SJSA1 (cell line): ENCODE measurements at places on chromosomes 2 and 18. TPM values are rescaled to one million over a fixed set of nuclear protein-coding genes. Genes with fewer than 3 reads are reported as not detected.

- no peak for DNase-seq
- no peak overlapping the region for H3K27ac ChIP-seq
- H3K27me3 ChIP-seq: no peaks in the 10 kb centered on the region
- H3K4me3 ChIP-seq: no peak overlapping the region
These were observed 144.7 kb downstream of the ZNF516 start for GRCh38 chr18:76350134-76351025.

DNA sequence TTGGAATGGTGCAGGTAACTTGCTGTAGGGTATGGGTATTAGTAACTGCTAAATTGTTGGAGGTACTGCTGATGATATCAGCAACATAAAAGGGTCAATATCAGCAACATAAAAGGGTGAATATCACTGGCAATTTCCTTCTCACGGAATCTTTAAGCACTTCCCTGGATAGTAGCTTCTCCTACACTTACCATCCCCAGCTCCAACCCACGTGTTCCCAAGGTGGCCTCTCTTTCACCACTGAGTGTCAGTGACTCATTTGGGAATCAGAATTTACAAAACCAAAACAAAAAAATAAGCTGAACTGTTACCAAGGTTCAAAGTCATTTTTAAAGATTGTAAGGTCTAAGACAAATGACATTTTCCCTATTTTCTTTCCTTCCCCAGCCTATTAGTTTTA is 70.8 kb downstream of the LRP2 start:
- H3K4me1 ChIP-seq: no peaks in the 10 kb centered on the region
- no peak overlapping the region for H3K27ac ChIP-seq
- H3K4me3 ChIP-seq: no peak overlapping the region
- no peaks in the 10 kb centered on the region for H3K36me3 ChIP-seq
- DNase-seq: no peak

The BMP10 gene
- not detected in 2 replicates for total RNA-seq

GRCh38 chr2:9358846-9359245 is 64.5 kb downstream of the ITGB1BP1 start:
- no peak for DNase-seq
- no peak overlapping the region for H3K27ac ChIP-seq
- no peaks in the 10 kb centered on the region for H3K4me1 ChIP-seq
- H3K4me3 ChIP-seq: no peak overlapping the region
- no peaks in the 10 kb centered on the region for H3K27me3 ChIP-seq

DNA sequence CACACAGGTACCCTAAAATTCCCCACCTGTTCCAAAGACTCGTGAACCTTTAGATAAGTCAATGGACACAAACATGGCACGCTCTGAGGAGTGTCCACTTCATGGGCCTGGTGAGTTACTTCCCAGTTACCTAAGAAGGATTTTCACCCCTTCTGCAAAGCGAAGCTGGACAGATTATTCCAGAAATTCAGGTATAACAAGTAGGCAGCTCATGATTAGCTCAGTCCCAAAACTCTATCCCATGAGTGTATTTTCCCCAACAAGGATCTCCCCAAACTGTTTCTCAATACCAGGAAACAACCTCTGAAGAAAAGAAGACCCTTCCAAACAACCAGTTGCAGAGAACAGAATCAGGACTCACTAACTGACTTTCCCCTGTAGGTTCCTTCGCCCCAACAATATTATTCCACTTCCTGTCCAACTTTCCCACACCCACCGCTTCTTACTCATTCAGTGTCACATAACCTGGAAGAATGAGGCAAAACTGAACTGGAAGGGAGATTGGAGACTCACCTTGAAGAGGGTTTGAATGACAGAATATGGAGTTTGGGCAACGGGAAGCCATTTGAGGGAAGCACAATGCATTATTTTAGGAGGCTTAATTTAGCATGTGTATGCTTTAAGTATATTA is 120.1 kb downstream of the ANTXR1 start:
- H3K4me3 ChIP-seq: no peak overlapping the region
- no peak for DNase-seq
- no peak overlapping the region for H3K27ac ChIP-seq
- H3K4me1 ChIP-seq: peaks cover 9% of the 10 kb centered on the region

DNA sequence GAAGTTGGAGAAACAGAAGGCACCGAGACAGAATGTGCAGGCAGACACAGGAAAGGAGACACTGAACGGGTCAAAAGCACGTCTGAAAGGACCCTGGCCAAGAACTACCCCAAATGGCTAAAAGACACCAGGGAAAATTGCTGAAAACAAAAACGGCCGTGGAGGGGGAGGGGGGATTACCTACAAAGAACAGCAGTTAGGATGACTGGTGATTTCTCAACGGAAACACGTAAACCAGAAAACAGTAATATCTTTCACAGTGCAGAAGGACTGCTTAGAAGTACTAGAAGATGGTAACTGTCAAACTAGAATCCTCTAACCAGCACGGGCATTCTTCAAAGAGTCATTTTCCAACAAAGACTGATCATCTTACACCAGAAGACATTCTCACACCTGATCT is 142.6 kb downstream of the HDAC4 start:
- H3K4me3 ChIP-seq: no peak overlapping the region
- H3K27me3 ChIP-seq: no peaks in the 10 kb centered on the region
- H3K36me3 ChIP-seq: no peaks in the 10 kb centered on the region

GRCh38 chr2:159462201-159462785 is 154.1 kb downstream of the BAZ2B start:
- no peaks in the 10 kb centered on the region for H3K27me3 ChIP-seq
- H3K4me3 ChIP-seq: no peak overlapping the region
- DNase-seq: no peak
- no peaks in the 10 kb centered on the region for H3K36me3 ChIP-seq

DNA sequence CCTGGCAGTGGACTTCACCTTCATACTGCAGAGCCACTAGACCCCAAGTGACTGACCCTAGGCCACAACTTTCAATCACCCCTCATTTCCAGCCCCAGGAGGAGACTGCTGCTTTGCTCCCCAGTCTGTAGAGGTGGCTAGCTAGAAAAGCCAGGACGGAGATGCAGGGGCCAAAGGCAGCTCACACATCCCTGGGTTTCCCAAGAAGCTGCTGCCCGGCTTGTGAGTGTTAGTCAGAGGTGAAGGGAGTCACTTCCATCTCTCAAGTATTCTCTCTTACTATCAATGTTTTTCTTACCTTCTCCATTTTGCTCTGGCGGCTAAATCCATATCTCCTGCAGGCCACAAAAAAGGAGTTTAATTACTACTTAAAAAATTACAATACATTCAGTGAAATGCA is 36.2 kb downstream of the CCDC93 start:
- H3K36me3 ChIP-seq: peaks cover 45% of the 10 kb centered on the region
- H3K27ac ChIP-seq: no peak overlapping the region
- H3K4me3 ChIP-seq: no peak overlapping the region
- H3K4me1 ChIP-seq: peaks cover 28% of the 10 kb centered on the region
- H3K27me3 ChIP-seq: no peaks in the 10 kb centered on the region

The NDUFV2 gene
- 160 and 229 TPM in 2 replicates for total RNA-seq

The ACP1 gene
- total RNA-seq: 161 and 189 TPM in 2 replicates

GRCh38 chr2:236768393-236769140 is 198.9 kb downstream of the ACKR3 start:
- H3K27ac ChIP-seq: peak overlapping the region; percentile 96
- H3K4me3 ChIP-seq: no peak overlapping the region
- peaks cover 50% of the 10 kb centered on the region for H3K4me1 ChIP-seq
- no peaks in the 10 kb centered on the region for H3K36me3 ChIP-seq
- DNase-seq: peak; percentile 89
- H3K27me3 ChIP-seq: no peaks in the 10 kb centered on the region

The IMPACT gene
- total RNA-seq: 27.7 and 33.2 TPM in 2 replicates

GRCh38 chr2:189504238-189504637 is 63.0 kb downstream of the WDR75 start:
- H3K4me1 ChIP-seq: no peaks in the 10 kb centered on the region; the same call in 1 of the 2 replicates
- no peak overlapping the region for H3K4me3 ChIP-seq
- H3K36me3 ChIP-seq: no peaks in the 10 kb centered on the region

The TRIM54 gene
- not detected in 2 replicates for total RNA-seq

DNA sequence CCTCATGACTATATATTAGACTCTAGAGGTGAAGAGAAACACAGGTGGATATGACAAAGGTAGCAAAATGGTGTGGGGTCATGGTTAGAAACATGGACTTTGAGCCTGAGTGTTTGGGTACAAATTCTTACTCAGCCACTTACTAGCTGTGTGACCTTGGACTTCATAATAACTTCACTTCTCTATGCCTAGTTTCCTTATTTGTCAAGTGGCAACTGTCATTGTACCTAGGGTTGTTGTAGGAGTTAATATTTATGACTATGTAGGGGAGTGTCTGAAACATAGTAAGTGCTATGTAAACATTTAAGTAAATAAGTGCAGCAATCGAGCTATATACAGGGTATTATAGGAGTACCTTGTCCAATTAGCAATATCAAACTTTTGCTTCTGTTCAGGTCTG is 49.7 kb upstream of the RAPH1 start:
- H3K27me3 ChIP-seq: no peaks in the 10 kb centered on the region
- no peak for DNase-seq
- no peaks in the 10 kb centered on the region for H3K36me3 ChIP-seq
- no peak overlapping the region for H3K27ac ChIP-seq
- H3K4me3 ChIP-seq: no peak overlapping the region

DNA sequence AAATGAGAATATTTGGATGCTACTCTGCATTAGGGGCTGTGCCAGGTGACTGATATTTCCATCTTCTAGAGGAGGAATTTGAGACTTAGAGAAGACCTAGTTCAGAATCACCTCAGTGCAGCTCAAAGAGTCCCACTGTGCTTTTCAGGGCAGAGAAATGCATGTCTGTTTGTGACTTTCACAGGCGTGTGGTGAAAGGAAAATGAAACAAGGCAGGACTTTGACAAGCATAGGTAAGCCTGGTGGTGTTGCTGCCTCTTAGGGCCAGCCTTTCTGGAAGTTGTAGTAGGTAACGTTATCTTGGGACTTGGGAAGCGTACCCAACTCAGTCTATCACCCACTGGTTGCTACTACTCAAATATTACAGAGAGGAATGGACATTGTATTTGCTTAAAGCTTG is 2.6 kb downstream of the GPR39 start:
- no peak for DNase-seq
- H3K4me1 ChIP-seq: peaks cover 33% of the 10 kb centered on the region
- no peak overlapping the region for H3K4me3 ChIP-seq
- no peak overlapping the region for H3K27ac ChIP-seq
- no peaks in the 10 kb centered on the region for H3K36me3 ChIP-seq

GRCh38 chr18:62999392-62999791 is 284.1 kb downstream of the PHLPP1 start:
- no peak overlapping the region for H3K4me3 ChIP-seq
- H3K27me3 ChIP-seq: no peaks in the 10 kb centered on the region; the same call in 1 of the 2 replicates
- H3K27ac ChIP-seq: no peak overlapping the region

- no peak overlapping the region for H3K4me3 ChIP-seq
- H3K36me3 ChIP-seq: no peaks in the 10 kb centered on the region
- DNase-seq: no peak
- no peak overlapping the region for H3K27ac ChIP-seq
- H3K27me3 ChIP-seq: no peaks in the 10 kb centered on the region
These were observed 213.1 kb downstream of the GCA start for GRCh38 chr2:162556996-162557395.

The ZNF236 gene
- 1.1 and 6.3 TPM in 2 replicates for total RNA-seq

DNA sequence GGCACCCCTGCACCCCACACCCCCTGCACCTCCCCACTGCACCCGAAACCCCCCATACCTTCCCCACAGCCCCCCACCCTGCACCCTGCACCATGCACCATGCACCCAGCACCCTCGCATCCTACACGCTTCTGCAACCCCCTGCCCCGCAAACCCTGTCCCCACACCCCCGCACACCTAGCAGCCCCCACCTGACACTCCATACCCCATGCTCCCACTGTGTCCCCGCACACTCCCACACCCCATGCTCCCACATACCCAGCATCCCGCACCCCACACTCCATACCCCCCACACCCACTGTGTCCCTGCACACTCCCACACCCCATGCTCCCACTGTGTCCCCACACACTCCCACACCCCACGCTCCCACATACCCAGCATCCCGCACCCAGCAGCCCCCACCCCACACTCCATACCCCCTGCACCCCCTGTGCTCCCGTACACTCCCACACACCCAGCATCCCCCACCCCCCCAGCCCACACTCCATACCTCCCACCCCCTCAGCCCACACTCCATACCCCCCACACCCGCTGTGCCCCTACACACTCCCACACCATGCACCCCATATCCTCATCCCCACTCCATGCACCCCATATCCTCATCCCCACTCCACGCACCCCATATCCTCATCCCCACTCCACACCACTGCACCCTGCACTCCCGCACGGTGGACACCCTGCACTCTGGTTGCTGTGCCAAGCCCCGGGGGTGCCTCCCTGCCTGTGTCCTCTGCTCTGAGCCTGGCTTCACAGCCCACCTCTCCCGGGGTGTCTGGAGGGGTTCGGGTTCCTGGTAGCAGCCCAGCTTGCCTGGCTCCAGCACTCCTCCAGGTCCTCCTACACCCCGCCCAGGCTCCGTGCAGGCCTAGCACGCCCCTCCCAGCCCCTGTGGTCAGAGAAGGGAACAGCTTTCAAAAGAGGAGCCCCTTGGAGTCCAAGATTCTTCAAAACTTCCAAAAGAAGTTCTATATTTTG is 93.9 kb upstream of the CTDP1 start:
- no peak for DNase-seq

The STPG4 gene
- not detected in 2 replicates for total RNA-seq

The IL36A gene
- total RNA-seq: not detected in 2 replicates

- H3K36me3 ChIP-seq: peaks cover 48% of the 10 kb centered on the region
- H3K4me1 ChIP-seq: peaks cover 21% of the 10 kb centered on the region
- no peaks in the 10 kb centered on the region for H3K27me3 ChIP-seq
- no peak overlapping the region for H3K4me3 ChIP-seq
These were observed 19.3 kb downstream of the PPP4R1 start for GRCh38 chr18:9594823-9595596.
